Caki2 (cell line): ENCODE measurements at places on chromosomes 4 and X.

- DNase-seq, result no peak
Observed at GRCh38 chrX:124335598-124335997, 3.1 kb downstream of the TEX13D start.

- peak; percentile 12 for DNase-seq
Observed at GRCh38 chrX:36867143-36867542, 141.0 kb upstream of the FAM47C start.

GRCh38 chrX:118049713-118050112 is 66.9 kb downstream of the KLHL13 start:
- peak; percentile 10 for DNase-seq

- DNase-seq, result no peak
Observed at GRCh38 chr4:88458104-88458740, 1.3 kb downstream of the HERC5 start.

GRCh38 chr4:138904793-138905192 is 110.8 kb upstream of the NOCT start:
- no peak for DNase-seq

DNA sequence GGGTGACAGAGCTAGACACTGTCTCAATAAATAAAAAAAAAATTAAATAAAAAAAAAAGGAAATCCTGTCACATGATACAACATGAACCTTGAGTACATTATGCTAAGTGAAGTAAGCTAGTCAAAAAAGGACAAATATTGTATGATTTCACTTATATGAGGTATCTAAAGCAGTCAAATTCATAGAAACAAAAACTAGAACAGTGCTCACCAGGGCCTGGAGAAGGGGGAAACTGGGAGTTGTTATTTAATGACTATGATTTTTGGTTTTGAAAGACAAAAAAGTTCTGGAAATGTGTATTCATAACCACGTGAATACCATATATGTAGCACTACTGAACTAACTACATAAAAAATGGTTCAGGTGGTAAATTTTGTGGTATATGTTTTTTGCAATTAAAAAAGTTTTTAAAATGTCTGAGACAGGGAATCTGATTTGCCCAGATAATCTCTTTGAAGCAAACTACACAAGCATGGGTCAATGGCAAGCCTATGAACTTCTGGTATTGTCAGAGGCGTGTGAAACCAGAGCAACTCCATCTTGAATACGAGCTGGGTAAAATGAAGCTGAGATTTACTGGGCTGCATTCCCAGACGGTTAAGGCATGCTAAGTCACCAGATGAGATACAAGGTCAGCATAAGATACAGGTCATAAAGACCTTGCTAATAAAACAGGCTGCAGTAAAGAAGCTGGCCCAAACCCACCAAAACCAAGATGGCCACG is 42.3 kb downstream of the ANAPC10 start:
- DNase-seq, result no peak

DNA sequence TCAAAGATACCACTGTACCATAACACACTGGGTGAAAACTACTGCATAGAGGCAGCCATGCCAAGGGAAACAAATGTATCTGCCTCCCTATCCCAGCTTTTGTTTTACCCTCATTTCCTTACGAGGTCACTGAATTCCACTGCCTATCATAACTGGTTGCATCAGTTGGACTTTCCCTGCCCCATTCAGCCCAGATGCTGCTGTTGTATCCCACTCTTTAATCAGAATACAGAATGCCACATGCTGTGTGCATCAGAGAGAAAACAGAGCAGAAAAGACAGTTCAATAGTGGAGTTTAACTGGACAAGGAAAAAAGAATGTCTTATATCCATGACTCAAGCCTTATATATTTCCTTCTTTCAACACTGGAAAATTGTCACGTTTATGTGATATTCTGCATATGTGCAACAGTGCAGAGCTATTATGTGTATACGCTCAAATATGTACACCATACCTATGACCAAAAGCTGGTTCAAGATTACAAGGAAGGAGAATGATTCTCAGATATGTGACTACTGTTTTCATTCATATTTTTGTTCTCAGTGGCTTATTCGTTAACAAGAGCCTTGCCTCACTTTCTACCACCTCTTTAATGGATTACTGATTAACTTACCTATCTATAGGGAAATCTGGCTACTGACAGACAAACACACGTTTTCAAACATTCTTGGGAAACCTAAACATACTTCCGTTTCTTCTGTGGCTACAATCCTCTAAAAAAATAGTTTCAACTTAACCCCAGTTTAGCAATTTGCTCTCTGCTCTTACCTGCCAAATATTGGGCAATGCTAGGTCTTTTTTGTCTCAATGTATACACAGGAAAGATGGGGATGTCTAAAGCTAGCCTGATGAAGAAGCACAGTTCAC is 378.9 kb downstream of the SMARCA1 start:
- DNase-seq, result peak; percentile 16

DNA sequence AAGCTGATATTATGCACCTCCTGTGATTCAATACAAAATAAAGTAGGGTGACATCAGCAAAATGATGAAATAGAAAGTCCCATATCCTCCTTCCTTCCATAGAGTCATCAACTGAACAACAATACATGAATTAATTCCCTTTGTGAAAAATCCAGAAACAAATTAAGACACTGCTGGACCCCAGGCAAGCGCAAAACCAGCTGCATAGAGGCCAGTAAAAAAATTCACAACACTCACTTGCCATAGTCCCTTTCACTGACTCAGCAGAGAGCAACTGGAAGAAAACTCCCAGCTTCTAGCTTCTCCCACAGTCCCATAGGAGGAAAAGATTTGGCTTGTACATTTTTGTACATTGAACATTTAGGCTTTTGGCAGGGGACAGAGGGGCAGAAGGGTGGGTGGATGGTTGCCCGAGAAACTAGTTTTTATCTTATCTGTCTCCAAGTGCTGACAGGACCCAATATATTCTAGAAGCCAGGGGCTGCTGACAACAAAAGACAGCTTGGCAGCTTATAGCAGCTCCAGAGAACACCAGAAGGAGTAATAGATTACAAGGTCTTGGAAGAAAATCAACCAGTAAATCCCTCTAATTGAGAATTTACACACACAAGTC is 124.6 kb downstream of the NDST3 start:
- no peak for DNase-seq

GRCh38 chr4:108445716-108446115 is 174.7 kb upstream of the RPL34 start:
- no peak for DNase-seq

GRCh38 chr4:56764775-56765174 is 56.7 kb downstream of the SPINK2 start:
- no peak for DNase-seq

- no peak for DNase-seq
Observed at GRCh38 chr4:55386840-55387239, 8.9 kb upstream of the TMEM165 start.

DNA sequence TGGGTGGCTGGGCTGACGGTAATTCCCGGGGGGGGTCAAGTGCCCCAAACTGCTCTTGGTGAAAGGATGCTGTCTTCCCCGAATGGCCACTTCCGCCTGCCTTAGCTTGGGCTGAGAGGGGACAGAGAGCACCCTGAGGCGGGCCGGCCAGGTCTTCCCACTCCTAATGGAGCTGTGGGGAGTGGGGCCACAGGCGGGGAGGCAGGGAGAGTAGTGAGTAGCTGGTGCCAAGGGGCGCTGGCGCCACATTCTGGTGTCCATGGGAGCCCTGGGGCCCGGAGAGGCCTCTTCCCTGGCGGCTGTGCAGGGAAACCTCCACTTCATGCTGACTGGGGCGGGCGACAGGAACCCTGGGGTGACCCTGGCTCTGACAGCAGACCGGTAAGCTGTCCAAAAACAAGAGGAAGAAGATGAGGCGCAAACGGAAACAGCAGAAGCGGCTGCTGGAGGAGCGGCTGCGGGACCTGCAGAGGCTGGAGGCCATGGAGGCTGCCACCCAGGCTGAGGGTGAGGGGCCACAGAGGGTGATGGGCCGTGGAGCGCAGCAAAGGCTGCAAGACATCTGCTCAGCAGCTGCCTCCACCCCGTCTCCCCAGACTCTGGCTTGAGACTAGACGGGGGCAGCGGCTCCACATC is 2.7 kb downstream of the SRPK3 start:
- DNase-seq, result no peak

- DNase-seq, result peak; percentile 3
Observed at GRCh38 chr4:37073226-37073840, 171.2 kb upstream of the NWD2 start.

- DNase-seq, result no peak
Observed at GRCh38 chr4:78753091-78753490, 23.1 kb upstream of the BMP2K start.

DNA sequence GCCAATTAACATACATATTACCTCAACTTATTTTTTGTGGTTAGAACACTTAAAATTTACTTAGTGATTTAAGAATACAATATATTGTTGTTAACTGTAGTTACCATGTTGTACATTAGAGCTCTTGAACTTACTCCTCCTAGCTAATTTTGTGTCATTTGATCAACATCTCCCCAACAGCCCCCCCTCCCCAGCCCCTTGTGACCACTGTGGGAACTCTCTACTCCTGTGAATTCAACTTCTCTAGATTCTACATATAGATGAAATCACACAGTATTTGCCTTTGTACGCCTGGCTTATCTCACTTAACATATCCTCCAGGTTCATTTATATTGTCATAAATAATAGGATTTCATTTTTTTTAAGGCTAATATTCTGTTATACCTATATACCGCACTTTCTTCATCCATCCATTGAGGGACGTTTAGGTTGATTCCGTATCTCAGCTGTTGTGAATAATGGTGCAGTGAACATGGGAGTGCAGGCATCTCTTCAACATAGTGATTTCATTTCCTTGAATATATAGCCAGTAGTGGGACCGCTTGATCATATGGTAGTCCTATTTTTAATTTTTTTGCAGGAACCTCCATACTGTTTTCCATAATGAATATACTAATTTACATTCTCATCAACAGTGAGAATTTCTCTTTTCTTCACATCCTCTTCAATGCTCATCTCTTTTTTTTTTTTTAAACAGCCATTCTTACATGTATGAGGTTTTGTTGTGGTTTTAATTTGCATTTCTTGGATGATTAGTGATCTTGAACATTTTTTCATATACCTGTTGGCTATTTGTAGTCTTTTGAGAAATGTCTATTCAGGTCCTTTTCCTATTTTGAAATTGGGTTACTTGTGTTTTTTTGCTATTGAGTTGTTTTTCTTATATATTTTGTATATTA is 66.8 kb downstream of the RAPGEF2 start:
- no peak for DNase-seq

GRCh38 chrX:46208225-46208854 is 336.9 kb downstream of the ZNF674 start:
- no peak for DNase-seq

DNA sequence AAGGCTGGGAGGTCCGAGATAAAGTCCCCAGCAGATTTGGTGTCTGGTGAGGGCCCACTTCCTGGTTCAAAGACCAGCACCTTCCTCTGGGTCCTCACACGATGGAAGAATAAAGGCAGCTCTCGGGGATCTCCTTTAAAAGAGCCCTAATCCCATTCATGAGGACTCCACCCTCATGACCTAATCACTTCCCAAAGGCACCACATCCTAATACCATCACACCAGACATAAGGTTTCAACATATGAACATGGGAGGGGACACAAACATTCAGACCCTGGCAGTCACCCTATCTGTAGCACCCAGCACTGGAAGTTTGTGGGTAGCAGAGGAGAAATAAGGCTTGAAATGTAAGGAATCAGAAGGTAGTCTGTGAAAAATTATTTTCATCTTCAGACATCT is 112.9 kb upstream of the NOCT start:
- no peak for DNase-seq

DNA sequence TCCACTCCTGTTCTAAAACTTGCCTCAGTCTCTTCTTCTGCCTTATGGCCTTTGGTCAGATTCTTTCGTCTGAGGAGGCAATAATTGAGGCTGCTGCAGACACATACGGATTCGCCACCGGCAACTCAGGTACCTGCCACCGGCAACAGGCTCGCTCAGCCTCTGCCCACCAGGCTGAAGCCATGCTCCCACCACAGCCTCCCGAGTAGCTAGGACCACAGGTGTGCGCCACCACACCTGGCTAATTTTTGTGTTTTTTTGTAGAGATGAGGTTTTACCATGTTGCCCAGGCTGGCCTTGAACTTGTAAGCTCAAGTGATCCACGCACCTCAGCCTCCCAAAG is 26.6 kb downstream of the TNIP2 start:
- DNase-seq, result no peak

GRCh38 chr4:155667222-155667567 is 547 bp downstream of the GUCY1A1 start:
- no peak for DNase-seq
